ENCODE measurements at places on chromosomes 4 and X. TPM values are rescaled to one million over a fixed set of nuclear protein-coding genes. Genes with fewer than 3 reads are reported as not detected.

Gene DCAF12L2
- total RNA-seq: not detected

- no peaks in the 10 kb centered on the region for H3K27me3 ChIP-seq
- H3K36me3 ChIP-seq: peaks cover 73% of the 10 kb centered on the region
- H3K4me3 ChIP-seq: no peak overlapping the region
- H3K4me1 ChIP-seq: peaks cover 8% of the 10 kb centered on the region
Measured at GRCh38 chr4:17584521-17585213, 7.7 kb downstream of the LAP3 start.

DNA sequence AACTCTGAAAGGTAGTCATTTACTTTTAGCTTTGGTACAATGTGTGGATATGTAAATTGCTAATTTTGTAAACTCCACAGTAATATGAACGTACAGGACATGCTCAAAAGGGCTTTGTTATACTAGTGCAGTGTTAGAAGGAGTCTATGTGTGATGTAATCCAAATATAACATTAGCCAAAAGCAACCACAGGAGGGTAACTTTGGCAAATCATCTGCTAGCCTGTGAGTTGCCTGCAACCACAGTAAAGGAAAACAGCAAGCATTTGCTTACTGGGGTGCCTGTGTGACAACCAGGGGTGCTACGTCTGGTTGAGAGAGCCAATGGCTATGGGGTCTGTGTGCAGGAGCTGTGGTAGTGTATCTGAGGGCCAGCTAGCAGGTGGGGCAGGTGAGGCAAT is 245.8 kb downstream of the ADAMTS3 start:
- no peaks in the 10 kb centered on the region for H3K27me3 ChIP-seq
- H3K36me3 ChIP-seq: no peaks in the 10 kb centered on the region
- no peak overlapping the region for H3K4me3 ChIP-seq
- DNase-seq: no peak
- peaks cover 3% of the 10 kb centered on the region for H3K4me1 ChIP-seq
- H3K27ac ChIP-seq: no peak overlapping the region

Gene PWWP3B
- 0.94 TPM for total RNA-seq

- DNase-seq: no peak
- H3K4me3 ChIP-seq: no peak overlapping the region
- H3K4me1 ChIP-seq: peaks cover 19% of the 10 kb centered on the region
- H3K36me3 ChIP-seq: no peaks in the 10 kb centered on the region
Measured at GRCh38 chr4:119204916-119205315, 7.6 kb upstream of the USP53 start.
